Bronchus fibroblast of lung (primary cell): ENCODE measurements at places on chromosomes 5 and 9. TPM values are rescaled to one million over a fixed set of nuclear protein-coding genes. Genes with fewer than 3 reads are reported as not detected.

The OR2V1 gene
- total RNA-seq = not detected in 2 replicates

The ARHGEF39 gene
- 15.0 and 16.5 TPM in 2 replicates for total RNA-seq

The PCDHGA12 gene
- 7.7 and 8.4 TPM in 2 replicates for total RNA-seq

The RAB24 gene
- total RNA-seq = 21.5 and 22.0 TPM in 2 replicates

The LRRC19 gene
- total RNA-seq = not detected in 2 replicates

The CSF1R gene
- total RNA-seq = 0.89 TPM in 1 of 2 replicates, not detected in the other

The ECPAS gene
- 55.3 and 57.5 TPM in 2 replicates for total RNA-seq

The IFNA21 gene
- not detected in 2 replicates for total RNA-seq

The TCF7 gene
- 2.7 and 4.3 TPM in 2 replicates for total RNA-seq

The GABRA1 gene
- total RNA-seq = not detected in 2 replicates

The MZB1 gene
- not detected in 2 replicates for total RNA-seq

The PCDHA6 gene
- 0.15 TPM in 1 of 2 replicates, not detected in the other for total RNA-seq

The ZNF883 gene
- 0.74 and 1.7 TPM in 2 replicates for total RNA-seq

The LRRC8A gene
- 43.7 and 51.4 TPM in 2 replicates for total RNA-seq

The MLANA gene
- total RNA-seq = not detected in 2 replicates

The WNT8A gene
- total RNA-seq = not detected in 2 replicates

The PCDHAC1 gene
- not detected in 2 replicates for total RNA-seq

The GBGT1 gene
- total RNA-seq = 2.4 and 3.2 TPM in 2 replicates

The PCDHGA6 gene
- total RNA-seq = 0.67 and 1.0 TPM in 2 replicates

The TAF11L10 gene
- not detected in 2 replicates for total RNA-seq

The PCDHB2 gene
- 0.34 and 0.45 TPM in 2 replicates for total RNA-seq

The KIAA0825 gene
- total RNA-seq = 1.8 and 2.0 TPM in 2 replicates

The TEX48 gene
- not detected in 2 replicates for total RNA-seq

The SPINK4 gene
- total RNA-seq = not detected in 2 replicates

The QSOX2 gene
- total RNA-seq = 17.1 and 20.3 TPM in 2 replicates

The WDR38 gene
- not detected in 2 replicates for total RNA-seq

The FAM13B gene
- total RNA-seq = 1.9 and 4.2 TPM in 2 replicates

The KCNMB1 gene
- not detected in 2 replicates for total RNA-seq

The SIGMAR1 gene
- total RNA-seq = 223 and 227 TPM in 2 replicates

The GDA gene
- under 0.01 and 0.34 TPM in 2 replicates for total RNA-seq

The MAP1B gene
- 130 and 167 TPM in 2 replicates for total RNA-seq

The LECT2 gene
- not detected in 2 replicates for total RNA-seq

The NR2F1 gene
- total RNA-seq = 77.4 and 95.8 TPM in 2 replicates

The C9orf78 gene
- 38.5 and 44.6 TPM in 2 replicates for total RNA-seq

The ELOVL7 gene
- total RNA-seq = 0.34 TPM in 1 of 2 replicates, not detected in the other

The GHR gene
- total RNA-seq = 1.0 and 1.3 TPM in 2 replicates

The CTSL gene
- 128 and 134 TPM in 2 replicates for total RNA-seq

The LEAP2 gene
- total RNA-seq = 0.34 and 0.45 TPM in 2 replicates

The PALM2AKAP2 gene
- total RNA-seq = 0.67 and 2.1 TPM in 2 replicates

The THBS4 gene
- 1.2 and 2.4 TPM in 2 replicates for total RNA-seq

The CEL gene
- total RNA-seq = 0.17 and 0.30 TPM in 2 replicates

The IRX2 gene
- 1.8 and 2.2 TPM in 2 replicates for total RNA-seq

The ACO1 gene
- 50.8 and 52.9 TPM in 2 replicates for total RNA-seq

The CER1 gene
- not detected in 2 replicates for total RNA-seq

The PWWP2A gene
- total RNA-seq = 8.8 and 10.1 TPM in 2 replicates

The FUT7 gene
- total RNA-seq = not detected in 2 replicates

The GFRA3 gene
- not detected in 2 replicates for total RNA-seq

The ST8SIA4 gene
- 0.34 and 1.9 TPM in 2 replicates for total RNA-seq

The GPR21 gene
- not detected in 2 replicates for total RNA-seq

The CDH9 gene
- not detected in 2 replicates for total RNA-seq

The OSMR gene
- total RNA-seq = 19.9 and 21.0 TPM in 2 replicates

The SPINK6 gene
- not detected in 2 replicates for total RNA-seq

The GPR151 gene
- total RNA-seq = not detected in 2 replicates

The HTR1A gene
- not detected in 2 replicates for total RNA-seq

The CCDC192 gene
- not detected in 2 replicates for total RNA-seq

The ANKRD33B gene
- 3.7 and 4.0 TPM in 2 replicates for total RNA-seq

The NAIP gene
- total RNA-seq = 0.89 and 2.0 TPM in 2 replicates

The BTNL8 gene
- total RNA-seq = not detected in 2 replicates

The ERCC8 gene
- total RNA-seq = 14.3 and 14.9 TPM in 2 replicates
